ENCODE measurements at places on chromosomes 5 and 9.
A peak's percentile ranks its signal among the peaks of the same experiment; 100 is the strongest.

DNA sequence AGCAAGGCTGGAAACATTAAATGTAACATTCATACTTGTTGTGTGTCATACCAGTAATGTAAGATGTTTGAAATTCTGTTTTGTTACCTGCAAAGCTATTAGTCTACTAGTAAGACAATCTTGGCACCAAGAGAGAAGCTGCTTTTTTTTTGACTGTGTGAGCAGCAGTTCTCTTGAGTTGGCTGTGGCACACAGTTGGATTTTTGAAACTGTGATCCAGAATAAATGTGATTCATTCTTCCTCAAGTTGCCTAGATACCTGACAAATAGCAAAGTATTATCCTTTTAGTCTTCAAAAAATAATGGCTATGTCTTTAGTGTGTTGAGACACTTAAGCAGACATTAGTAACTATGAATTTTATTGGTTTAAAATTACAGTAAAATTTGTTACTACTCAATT, 57.2 kb upstream of the HAPLN1 start:
- no peak for DNase-seq

GRCh38 chr5:122077366-122078115, 518 bp downstream of the LOX start:
- peak; percentile 72 for DNase-seq

DNA sequence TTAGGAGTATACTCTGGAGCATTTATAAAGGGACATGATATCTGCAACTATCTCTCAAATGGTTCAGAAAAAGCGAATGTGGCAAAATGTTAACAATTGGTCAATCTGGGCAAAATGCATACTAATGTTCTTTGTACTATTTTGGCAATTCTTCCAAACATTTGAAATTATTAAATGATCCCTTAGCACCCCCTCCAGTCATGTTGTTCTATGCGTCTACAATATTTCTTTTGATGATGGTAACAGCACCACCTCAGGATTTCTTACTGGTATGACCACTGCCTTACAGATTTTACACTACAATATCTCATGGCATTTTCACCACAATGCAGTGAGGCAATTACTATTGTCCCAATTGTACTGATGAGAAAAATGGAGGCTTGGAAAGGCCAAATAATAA, 52.9 kb upstream of the TRIO start:
- no peak for DNase-seq

GRCh38 chr5:172114875-172115422, 73.1 kb downstream of the STK10 start:
- DNase-seq: no peak

- no peak for DNase-seq
Observed at GRCh38 chr9:69086312-69086711, 50.8 kb downstream of the FXN start.

GRCh38 chr9:121217609-121218292, 16.1 kb upstream of the RAB14 start:
- DNase-seq: no peak

DNA sequence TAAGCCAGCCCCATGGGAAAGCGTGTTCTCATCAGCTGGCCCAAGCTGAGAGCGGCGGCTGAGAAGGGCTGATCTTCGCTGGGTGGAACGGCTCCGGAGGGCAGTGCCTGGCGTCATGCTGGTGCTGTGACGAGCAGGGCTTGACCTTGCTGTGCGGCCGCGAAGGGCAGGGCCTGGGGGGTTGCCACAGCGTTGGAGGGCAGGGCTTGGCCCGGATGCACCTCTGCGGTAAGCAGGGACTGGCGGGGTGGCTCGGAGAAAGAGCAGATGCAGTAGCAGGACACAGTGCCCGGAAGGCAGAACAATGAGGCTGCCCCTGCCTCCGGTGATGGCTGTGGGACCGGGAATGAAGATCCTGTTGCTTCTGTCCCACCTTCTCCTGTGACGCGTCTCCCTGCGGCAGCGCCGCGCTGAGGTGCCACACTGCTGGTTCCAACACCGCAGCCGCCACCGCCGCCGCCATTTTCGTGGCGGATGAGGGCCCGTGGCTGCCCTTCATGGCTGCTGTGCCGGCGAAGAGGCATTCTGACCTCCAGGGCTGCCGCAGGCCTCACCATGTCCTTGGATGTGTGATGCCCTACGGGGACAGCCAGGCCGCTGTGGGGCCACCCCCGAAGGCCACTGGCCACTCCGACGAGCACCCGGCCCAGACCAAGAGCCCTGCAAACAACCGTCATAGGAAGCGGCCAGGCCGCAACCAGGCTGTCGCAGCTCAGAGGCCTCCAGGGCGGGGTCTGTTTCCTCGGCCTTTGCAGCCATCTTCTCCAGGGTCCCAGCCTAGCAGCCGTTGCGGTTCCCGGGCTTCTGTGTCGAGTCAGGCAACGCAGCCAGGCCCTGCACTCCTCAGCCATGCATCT, 890.5 kb upstream of the CTNND2 start:
- no peak for DNase-seq

- DNase-seq: no peak
Observed at GRCh38 chr5:38473008-38473407, 83.4 kb downstream of the LIFR start.

All from muscle of back (tissue), 13 donors.